NCI-H345 (cell line): ENCODE measurements at places on chromosomes 1 and 21.

DNA sequence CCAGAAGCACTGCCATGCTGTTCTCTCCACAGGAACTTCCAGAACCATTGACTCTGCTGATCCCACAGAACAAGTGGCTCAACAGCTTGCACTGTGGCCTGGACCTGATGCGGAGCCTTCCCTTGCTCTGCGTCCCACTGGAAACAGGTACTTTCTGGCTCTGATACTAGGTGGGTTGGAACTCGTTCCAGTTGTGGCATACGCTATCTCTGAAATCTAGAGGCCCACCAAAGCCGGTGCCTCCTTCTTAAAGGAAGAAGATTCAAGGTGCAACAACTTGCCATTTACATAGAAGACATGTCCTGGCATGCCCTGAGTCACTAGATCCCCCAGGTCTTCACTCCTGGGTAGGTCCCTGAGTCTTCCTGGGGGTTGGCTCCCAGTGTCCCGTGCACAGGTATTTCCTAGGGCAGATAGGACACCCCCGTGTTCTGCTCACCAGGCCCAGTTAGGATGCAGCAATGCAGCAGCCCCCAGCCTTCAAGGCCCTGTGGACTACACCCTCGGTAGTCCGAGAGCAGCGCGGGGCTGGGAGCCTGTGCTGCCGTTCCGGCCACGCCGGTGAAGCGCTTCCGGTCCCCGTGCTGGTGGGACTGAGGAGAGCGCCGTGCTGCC, 10.8 kb upstream of the PCBP3 start:
- DNase-seq: no peak

DNA sequence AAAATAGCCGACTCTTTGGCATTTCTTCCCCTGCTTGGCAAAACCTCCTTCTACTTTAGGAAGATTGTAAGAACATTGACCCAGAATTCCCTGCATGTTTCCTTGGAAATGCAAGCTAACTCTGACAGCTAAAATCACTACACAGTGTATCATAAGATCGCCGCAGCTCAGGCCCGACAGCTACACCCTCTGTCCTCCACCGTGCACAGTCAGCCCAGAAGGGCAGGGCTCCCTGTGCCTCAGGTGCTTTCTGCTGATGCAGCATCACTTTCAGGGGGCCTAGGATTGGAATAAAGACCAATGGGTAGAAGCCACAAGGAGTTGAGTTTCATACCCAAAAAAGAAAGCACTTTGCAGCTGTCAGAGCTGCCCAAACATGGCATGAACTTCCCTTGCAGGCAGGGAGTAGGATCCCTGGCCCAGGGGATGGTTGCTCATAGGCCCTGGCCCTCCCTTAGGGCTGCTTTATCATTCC, 145.3 kb downstream of the SEC16B start:
- no peak for DNase-seq

GRCh38 chr1:243950166-243950565, 100.1 kb upstream of the AKT3 start:
- no peak for DNase-seq

DNA sequence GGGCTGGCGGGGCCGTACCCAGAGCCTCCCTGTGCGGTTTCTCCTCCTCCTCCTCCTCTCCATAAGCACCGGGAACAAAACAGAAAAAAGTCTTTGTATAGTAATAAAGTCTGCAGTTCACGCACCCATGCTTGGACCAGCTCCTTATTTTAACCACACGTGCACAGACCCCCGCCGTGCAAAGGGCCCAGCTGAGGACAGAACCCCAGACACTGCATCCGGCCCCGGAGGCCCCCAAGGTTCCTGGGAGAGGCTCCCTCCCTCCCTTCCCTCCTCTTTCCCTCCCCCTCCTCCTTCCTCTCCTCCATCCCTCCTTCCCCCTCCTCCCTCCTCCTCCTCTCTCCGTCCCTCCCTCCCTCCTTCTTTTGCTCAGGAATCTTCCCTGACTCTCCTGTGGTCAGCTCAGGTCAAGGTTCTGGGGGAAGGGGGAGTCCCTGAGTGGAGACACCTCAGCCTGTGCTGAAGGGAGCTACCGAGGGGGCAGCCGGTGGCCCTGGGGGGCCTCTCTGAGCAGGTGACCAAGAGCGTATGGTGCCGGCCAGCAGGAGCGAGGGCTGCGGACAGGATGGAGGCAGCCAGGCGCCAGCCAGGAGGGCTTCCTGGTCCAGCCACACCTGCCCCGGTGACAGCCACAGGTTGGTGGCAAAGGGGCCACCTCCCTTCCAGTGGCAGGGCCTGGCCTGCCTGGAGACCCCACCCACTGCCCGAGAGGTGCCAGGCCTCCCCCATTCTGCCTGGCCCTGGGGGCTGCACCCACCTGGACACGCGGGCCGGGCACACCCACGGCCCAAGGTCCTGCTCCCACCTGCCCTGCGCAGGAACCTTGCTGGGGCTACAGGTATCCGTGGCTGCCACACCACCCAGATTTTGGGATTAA, 3.2 kb upstream of the TTLL10 start:
- no peak for DNase-seq

DNA sequence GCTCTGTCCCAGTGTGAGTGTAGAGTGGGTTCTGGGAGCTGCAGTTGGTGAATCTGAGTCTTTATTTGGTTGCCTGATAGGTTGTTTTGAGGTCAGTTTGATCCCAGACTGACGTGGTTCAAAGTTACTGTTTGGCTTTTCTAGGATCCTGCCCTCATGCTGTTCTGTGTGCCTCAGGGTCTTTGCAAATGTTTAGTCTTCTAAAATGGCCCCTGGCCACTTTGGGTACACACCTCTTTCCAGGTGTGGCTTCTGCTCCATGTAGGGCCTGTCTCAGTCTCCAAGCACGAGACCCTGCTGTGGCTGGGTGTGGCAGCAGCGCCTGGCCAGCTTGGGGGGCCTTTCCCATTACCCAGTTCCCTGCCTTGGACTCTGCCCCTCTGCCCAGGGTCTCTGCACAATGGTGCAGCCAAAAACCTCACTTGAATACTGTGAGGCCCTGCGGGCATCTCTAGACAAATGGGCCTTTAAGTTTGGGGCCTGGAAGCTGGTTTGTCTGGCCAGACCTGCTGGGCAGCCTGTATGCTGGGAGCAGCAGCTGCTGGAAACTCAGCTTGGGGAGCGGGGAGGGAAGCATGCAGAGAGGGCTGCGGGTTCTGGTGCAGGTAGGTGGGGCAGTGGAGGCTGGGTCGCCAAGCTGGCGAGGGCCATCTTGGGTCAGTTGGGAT, 5.6 kb downstream of the PTPRF start:
- DNase-seq: no peak

- DNase-seq: no peak
These were observed 12.3 kb downstream of the RD3 start for GRCh38 chr1:211479624-211480023.

GRCh38 chr21:43958364-43959158, 53.5 kb upstream of the TRAPPC10 start:
- DNase-seq: no peak

- no peak for DNase-seq
These were observed 16.1 kb downstream of the LRP8 start for GRCh38 chr1:53311702-53312305.

- peak; percentile 66 for DNase-seq
These were observed 618 bp downstream of the TRAPPC10 start for GRCh38 chr21:44012474-44013379.

- no peak for DNase-seq
These were observed 57.9 kb downstream of the OLIG1 start for GRCh38 chr21:33127868-33128242.

GRCh38 chr1:100265562-100265930, 470 bp upstream of the RTCA start:
- no peak for DNase-seq

GRCh38 chr1:9835758-9836631, 12.2 kb upstream of the CLSTN1 start:
- peak; percentile 16 for DNase-seq

GRCh38 chr1:201653233-201653632, 114.3 kb downstream of the NAV1 start:
- no peak for DNase-seq

- no peak for DNase-seq
These were observed 8.8 kb downstream of the NCMAP start for GRCh38 chr1:24564695-24565094.

GRCh38 chr1:63954187-63954586, 180.4 kb downstream of the ROR1 start:
- no peak for DNase-seq

- DNase-seq: no peak
These were observed 130.6 kb downstream of the AKT3 start for GRCh38 chr1:243719476-243719875.

DNA sequence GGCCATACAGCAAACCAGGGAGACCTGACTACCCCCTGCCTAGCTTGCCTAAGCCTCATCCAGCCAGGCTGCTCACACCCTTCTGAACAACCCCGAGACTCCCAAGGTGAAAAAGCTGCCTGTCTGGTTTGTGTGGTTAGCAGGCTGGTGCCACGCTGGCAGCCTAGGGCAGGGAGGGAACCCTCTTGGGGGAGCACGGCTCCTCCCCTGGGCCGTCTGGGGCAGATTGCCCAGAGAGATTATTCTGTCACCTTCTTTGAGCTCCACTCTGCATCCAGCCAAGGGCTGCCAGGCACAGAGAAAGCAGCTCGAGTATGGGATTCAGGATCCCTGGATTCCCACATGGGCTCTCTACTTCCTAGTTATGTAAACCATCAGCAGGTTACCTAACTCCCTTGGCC, 27.5 kb upstream of the TCEA3 start:
- peak; percentile 3 for DNase-seq

DNA sequence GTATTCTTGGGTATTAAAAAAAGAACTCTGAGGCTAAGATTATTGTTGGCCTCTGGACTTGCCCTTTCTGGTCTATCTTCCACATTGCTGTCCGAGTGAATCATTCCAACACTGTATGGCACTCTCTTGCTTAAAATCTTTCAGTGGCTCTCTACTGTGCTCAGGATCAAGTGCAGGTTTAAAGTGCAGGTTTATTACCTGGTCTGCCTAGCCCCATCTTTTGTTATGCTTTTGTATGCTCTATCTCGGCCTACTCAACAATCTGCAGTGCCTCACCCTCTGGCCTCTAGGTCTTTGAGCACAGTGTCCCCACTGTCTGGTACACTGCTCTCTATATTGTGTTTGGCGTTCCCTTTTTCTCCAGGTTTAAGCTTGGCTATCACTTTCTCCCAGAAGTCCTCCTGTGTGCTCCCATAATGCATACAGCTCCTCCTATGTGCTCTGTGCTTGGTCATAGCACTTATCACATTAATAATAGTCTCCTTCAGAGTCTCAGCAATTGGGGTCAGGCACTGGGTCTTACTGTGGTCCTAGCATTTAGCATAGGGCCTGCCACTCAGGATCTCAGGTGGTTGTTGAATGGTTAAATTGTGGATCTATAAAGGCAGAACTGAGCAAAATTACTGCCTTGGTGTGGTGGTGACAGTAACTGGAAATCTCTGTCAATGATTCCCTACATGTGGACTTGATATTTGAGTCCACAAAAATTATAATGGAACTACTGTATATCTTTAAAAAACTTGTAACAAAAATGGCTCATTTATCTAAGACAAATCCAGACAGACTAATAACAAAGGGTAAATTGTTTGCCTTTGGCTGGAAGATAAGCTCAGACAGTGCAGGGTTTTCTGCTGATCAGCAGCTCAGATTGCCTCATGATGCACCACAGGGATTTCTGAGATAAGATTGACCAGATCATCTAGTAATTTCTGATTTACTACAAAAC, 10.6 kb upstream of the LDLRAD1 start:
- no peak for DNase-seq

DNA sequence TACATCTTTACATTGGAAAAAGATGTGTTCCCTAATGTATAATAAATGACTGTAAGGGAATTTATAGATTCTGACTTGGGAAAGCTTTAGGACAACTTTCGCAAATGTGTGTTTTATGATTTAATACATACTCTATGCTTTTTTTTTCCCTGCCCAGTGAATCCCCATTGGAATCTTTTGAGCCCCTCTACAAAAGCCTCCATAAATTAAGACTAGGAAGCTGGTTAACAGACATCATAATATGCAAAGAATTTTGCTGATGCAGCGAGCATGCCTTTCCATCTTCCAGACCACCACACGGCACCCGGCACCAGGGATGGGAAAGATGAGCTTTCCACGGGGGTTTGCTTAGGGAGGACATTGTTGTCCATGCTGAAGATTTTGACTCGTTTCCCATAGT, 156.1 kb upstream of the IVNS1ABP start:
- DNase-seq: no peak

DNA sequence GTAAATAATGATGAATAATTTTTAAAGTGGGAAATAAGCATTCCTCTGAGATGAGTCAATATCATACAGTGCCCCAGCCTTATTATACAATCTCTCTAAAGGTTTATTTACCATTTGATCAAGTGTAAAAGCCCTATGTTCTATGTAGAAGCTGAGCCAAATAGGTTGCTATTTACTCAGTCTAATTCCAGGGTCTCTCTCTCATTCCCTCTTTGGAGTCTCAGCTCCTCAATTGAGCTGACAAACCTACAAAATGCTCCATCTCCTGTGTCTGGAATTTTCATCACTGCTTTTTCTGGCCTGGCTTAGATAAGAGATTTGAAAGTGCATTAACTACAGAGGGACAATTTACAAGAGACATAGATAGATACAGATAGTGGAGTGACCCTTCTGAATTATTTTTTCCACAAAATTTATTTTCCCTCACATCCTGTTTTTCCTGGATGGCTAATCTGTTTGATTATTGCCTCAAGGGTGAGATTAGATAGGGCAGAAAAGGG, 24.8 kb upstream of the USH2A start:
- DNase-seq: peak; percentile 70

DNA sequence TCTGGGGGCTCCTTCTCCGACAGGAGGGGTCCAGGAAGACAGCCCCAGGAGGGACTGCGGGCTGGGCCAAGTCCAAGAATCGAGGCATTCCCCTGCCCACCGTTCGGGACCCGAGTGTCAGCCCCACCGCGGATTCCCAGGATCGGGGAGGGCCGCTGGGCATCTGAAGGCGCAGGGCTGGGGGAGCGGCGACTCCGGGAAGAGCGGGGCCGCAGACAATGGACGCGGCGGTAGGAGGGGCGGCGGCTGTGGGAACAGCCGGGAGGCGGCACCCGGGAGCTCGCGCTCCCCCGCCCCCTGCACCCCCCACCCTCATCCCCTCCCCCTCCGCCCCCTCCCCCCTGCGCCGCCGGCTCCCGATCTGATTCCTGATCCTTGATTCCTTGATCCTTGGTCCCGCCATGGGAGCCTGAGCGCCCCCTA, at the start of gene VANGL2:
TSS of gene VANGL2 (plus strand) at position 342 of the 423 bp plus-strand sequence. CDS start 15,274 bp downstream, outside the sequence.
- peak; percentile 71 for DNase-seq

DNA sequence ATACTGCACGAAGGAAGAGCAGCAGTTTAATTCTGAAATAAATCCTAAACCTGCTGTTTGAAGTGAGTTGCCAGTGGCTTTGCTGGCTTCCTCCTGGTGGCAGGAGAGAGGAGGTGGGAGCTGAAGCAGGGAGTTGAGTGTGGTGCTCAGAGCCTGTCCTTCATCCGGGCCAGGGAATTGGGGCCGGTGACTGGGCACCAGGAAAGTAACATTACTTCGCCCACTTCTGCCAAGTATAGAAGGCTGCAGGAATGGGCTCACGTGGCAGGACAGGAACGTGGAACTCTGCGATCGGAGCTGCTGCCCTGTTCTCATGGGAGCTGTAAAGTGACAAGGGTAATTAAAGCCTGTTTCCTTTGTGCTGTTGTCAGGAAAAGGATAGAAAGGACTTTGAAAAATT, 8.7 kb downstream of the TOR3A start:
- DNase-seq: no peak

DNA sequence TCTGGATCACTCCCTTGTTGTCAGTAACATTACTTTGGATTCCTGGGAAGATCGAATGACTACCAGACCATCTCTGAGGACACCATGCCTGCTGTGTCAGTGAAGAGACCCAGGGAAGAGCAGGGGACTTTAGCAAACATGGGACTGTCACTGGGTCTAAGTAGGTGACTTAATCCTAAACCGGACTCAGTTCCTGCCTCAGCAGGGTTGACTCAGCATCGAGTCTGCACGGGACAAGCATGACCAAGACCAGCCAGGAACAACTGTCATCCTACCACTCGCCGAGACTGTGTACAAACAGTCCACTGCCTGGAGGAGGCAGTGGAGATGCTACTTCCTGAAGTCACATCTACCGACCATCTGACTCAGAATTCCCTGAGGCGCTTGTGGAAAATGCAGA, 53.2 kb upstream of the RAB4A start:
- DNase-seq: no peak
